ENCODE measurements at places on chromosomes 3 and 15. TPM values are rescaled to one million over a fixed set of nuclear protein-coding genes. Genes with fewer than 3 reads are reported as not detected.

The GRM7 gene
- not detected for polyA plus RNA-seq

The SERPINI2 gene
- polyA plus RNA-seq: not detected

The SLC28A2 gene
- polyA plus RNA-seq: not detected

The EAF2 gene
- polyA plus RNA-seq: 1.0 TPM

The ERICH6 gene
- polyA plus RNA-seq: 0.13 TPM

The SLC24A5 gene
- polyA plus RNA-seq: not detected

The ATP13A4 gene
- polyA plus RNA-seq: not detected

DNA sequence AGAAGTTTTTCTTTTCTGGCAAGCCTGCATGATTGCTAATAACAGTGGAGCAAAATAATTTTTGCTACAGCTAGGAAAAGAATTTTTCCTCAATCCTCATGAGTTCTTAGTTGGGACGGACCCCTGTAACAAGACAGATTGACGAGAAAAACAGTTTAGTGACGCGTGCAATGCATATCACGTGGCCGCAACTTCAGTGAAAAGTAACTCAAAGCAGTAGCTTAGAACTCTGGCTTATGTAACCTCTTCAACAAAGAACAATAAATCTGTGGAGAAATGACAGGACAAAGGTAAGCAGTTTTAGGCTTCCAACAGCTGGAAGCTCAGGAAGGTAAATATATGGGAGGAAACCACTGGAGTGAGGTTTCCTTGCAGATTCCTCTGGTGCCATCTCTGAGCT lies 19.7 kb downstream of the FAM107A start:
- DNase-seq: no peak

- DNase-seq: no peak
These were observed 221.3 kb upstream of the UBE2E2 start for GRCh38 chr3:22981861-22982260.

DNA sequence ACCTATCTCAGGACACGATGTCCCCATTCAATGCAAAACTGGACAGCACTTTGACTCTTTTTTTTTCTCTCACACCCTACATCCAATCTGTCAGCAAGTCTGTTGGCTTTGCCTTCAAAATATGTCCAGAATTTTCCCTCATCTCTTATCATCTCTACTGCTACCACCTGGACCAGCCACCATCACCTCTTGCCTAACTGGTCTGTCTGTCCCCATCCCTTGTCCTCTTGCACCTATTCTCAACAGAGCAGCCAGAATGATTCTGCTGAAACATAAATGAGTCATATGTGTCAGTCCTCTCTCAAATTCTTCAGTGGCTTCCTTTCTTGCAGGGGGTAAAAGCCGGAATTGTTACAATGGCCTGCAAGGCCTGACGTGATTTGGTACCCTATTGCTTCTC lies 105.8 kb downstream of the CYP19A1 start:
- DNase-seq: no peak

DNA sequence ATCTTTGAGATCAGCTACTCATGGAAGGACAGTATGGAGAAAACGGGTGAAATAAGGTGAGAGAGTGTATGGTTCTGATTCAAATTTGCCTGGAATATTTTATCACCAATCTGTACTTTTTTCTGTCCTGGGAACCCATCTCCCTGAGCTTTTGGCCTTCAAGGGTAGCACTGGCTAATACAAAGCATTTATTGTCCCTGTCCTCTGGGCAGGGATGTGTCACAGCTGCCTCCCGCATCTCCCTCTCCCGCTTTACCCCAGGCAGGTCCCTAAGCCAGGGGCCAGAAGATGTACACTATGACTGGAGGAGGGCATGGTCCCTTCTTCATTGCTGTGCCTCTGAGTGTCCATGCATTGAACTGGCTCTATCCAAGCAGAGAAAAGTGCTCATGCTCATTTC lies 201.7 kb upstream of the CHRNA7 start:
- DNase-seq: no peak

GRCh38 chr15:101269479-101270223 lies 7.6 kb downstream of the SELENOS start:
- DNase-seq: peak; percentile 61

DNA sequence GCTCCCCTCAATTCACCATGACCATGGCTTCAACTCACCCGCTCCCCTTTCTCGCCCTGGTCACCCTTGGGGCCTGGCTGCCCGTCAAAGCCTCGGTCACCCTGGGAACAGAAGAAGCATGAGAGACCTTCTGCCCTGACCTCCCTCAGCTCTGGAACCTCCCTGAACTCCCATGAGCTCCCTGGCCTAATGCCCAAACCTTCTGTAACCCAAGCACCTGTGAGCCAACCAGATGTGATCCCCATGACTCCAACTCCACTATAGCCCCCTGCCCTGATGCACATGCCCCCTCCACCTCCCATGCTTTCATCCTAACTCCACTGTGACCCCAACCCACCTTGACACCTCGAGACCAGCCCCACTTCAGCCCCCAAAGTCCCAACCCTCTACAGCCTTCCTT lies 3.5 kb upstream of the UCN2 start:
- no peak for DNase-seq
